ENCODE measurements at places on chromosomes 2 and 18.

- peak; percentile 40 for DNase-seq
Observed at GRCh38 chr2:38128653-38129052, 52.7 kb upstream of the CYP1B1 start.

- DNase-seq: no peak
Observed at GRCh38 chr2:128746356-128746755, 427.7 kb upstream of the HS6ST1 start.

DNA sequence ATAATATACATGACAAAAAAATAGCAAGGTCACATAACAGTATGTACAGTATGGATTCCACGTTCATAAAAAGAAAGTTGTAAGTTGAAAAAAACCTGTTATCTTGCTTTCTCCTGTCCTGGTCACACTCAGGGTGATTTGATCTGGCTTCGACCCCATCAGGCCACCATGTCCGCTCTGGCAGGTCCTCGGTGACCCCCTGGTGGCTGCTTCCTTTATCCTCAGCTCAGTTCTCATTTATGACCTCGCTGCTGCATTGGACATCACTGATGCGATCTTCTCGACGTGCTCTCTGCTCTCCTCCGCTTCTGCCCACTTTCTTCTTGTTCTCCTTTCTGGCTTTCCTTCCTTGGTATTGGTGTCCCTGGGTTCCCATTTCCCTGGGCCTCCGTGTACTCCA, 29.7 kb downstream of the DGKD start:
- no peak for DNase-seq

DNA sequence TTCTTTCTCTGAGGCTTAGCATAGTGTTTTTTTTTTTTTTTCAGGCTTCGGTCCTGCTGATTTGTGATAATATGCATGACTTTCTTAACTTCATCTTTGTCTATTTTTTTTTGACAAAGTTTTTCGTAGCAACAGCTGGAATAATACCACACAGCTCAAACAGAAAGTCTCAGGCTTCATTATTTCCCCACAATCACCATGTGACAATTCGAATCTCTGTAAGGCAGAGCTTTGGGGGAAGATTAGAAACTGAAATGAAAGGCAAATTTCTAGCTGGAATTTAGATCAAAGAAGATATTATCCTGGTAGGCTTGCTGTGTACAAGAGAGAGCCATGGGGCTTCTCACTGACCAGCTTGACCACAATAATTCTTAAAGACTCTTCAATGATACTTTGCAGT, 12.2 kb upstream of the CD28 start:
- no peak for DNase-seq

DNA sequence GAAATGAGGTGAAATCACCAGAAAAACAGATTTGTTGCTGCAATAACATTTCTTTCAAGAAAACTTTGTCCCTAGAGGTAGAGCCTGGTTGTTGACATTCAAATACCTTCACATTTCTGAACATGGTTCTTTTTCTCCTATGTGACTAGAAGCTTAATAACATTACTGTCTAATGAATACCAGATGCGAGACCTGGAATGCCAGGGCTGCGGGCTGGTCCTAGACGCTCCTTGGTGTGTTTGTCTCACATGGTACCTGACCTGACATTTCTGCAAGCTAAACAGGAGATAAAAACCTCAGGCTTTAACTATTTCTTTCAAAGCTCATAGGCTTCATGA, 38.5 kb downstream of the ACKR3 start:
- DNase-seq: peak; percentile 65

GRCh38 chr2:26462511-26463243, 15.2 kb downstream of the OTOF start:
- DNase-seq: peak; percentile 86

- DNase-seq: no peak
Observed at GRCh38 chr2:7015007-7015950, 98.1 kb downstream of the RNF144A start.

DNA sequence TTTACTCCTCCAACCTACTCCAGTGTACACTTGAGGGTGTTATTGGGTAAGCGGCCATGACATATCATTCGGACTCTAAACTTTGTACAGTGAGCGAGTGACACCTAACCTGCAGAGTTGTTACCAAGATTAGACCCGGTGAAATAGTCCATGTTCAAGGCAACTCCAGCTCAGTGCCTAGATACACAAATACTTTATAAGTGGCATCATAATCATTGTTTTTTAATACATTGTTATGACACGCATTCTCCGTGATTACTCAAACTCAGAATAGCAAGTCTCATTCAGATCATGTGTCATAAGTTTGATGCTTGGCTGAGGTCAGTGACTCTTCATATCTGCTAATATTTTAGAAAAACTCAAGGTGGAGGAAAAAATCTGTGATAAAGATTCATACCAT, 597.8 kb downstream of the DCC start:
- DNase-seq: no peak

GRCh38 chr18:50356036-50356945, 18.6 kb upstream of the SKA1 start:
- no peak for DNase-seq

- no peak for DNase-seq
Observed at GRCh38 chr2:96207774-96208142, 869 bp downstream of the STARD7 start.

- DNase-seq: no peak
Observed at GRCh38 chr2:64711252-64711800, 57.6 kb upstream of the SERTAD2 start.

GRCh38 chr2:175633227-175633626, 368.8 kb downstream of the LNPK start:
- no peak for DNase-seq

- DNase-seq: peak; percentile 29
Observed at GRCh38 chr2:196487417-196487816, 152.1 kb upstream of the CCDC150 start.

DNA sequence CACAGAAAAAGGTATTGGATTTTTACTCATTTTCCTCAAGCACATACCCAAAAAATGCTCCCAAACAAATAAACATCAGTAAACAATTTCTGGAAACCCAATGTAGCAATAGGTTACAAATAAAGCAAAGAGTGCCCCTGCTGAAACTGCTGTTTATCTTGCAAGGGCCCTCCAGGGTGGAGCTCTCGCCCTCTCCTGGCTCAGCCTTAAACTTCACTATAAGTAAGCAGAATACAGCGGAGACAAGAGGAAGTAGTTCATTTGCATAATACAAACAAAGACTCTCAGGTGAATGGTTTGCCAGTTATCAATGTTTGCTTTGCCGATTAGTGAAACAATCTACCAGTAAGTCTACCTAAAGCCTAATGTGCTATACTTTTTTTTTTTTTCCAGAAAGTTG, 437.6 kb downstream of the DLGAP1 start:
- no peak for DNase-seq

DNA sequence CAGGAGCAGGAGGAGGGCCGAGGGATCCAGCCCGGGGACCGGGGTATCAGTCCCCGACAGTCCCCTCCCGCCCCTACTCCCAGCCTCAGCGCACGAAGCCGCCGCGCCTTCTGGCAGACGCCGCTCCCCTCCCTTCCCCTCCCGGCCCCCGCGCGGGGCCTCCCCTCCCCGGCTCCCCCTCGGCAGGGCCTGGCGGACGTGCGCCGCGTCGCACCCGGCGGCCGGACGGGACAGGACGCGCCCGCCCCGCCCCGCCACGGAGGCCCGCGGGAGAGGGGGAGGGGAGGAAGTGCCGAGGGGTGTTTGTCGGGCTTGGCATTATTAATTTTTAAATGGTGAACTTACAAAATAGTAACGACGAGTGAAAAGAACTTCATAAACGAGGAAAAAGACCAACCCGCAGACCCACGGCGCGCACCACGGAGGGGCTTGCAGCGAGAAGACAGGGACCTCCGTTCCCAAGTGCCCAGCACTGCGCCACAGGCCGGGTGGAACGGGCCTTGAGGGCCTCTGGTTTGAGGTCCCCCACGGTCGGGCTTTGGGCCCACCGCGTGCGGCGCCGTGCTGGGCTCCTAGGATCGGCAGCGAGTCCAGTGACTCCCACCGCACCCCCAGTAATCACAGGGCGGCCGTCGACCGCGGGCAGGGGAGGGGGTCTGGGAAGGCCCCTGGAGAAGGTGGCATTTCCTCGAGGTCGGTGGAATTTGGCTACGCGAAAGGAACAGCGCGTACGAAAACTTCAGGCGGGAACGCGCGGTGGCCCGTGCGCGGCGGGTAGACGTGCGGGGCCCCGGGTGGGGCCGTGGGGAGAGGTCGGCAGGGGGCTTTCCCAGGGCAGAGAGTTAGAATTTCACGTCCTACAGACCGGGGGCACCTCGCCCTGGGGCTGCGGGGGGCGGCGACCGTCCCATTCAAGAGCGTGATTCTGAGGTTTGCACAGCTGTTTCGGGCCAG, 954 bp upstream of the CTDSP1 start:
- peak; percentile 89 for DNase-seq

- DNase-seq: no peak
Observed at GRCh38 chr2:23241121-23241520, 143.9 kb upstream of the KLHL29 start.

DNA sequence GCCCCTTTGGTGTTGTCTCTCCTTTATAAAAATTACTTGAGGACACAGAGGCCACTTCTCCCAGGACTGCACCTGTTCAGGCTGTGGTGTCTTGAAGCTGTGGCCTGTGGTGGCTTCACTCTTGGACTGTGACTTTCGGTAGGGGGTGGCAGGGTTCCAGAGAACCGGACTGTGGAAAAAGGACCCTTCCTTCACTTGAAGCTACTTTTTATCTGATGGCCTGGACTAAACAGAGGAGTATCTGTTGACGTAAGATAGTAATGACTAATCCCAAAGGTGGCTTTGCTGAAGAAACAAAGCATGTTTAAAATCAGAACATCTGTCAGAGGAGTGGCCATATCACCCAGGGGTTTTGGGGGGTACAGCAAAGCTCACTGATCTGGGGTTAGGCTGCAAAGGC, 60.8 kb downstream of the CENPO start:
- no peak for DNase-seq
